Left renal pelvis (tissue), 4 donors: ENCODE measurements at places on chromosomes 5 and 9. TPM values are rescaled to one million over a fixed set of nuclear protein-coding genes. Genes with fewer than 3 reads are reported as not detected.

Gene SV2C
- 0.29 TPM for polyA plus RNA-seq

- DNase-seq: no peak
Measured at GRCh38 chr5:1827886-1828397, 26.7 kb downstream of the NDUFS6 start.

Gene FBLL1
- 1.1 TPM for polyA plus RNA-seq

Gene C1QTNF3
- 58.3 TPM for polyA plus RNA-seq

Gene STK32A
- polyA plus RNA-seq: 5.4 TPM

Gene SLC36A3
- polyA plus RNA-seq: not detected

DNA sequence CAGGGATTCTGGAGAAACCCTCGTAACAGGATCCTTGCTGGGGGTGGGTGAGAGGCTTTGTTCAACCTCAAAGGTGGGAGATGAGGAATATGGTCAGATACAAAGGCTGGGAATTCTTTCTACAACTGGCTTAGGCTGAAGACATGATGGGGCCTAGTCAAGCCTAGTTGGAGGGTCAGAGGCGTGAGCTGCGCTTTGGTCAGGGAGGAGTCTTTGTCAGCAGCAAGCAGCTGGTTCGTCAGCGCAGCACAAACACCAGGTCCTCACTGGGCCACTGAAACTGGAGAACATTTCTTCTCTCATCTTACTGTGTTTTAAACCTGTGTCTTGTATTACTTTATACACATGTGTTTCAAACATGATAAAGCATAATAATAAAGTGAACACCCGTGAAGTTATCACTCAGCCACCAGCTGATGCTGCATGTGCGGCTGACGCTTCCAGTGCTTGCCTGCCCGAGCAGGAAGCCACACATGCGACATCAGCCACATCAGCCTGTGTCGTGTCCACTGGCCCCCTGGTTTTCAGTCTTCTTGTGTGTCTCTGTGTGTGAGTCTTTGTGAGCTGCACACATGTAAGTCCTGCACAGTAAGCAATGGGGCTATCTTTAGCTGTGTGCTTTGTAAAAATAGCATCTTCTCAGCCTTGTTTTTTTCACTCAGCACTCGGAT, 81.5 kb downstream of the WNK2 start:
- no peak for DNase-seq

Gene FGF1
- 17.7 TPM for polyA plus RNA-seq

Gene TBC1D2
- 3.8 TPM for polyA plus RNA-seq

GRCh38 chr5:150544611-150545219, 36.8 kb downstream of the NDST1 start:
- DNase-seq: no peak

DNA sequence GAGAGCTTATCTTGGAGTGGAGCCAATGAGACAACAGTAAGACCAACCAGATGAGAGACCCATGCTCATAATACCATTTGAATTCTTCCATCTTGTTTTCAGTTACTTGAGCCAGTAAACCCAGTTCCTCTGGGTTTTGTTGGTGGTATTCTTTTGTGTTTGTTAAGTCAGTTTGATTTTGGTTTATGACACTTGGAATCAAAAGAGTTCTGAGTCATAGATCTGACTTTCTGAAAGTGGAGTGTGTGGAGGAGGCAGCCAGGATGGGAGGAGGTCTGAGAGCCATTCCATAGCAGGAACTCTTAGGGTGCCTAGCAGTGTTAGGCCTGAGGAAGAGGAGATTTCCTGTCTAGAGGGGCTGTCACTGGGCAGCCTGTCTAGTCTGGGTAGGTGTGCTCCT, 24.6 kb upstream of the PANK3 start:
- DNase-seq: no peak

Gene CORO2A
- polyA plus RNA-seq: 0.23 TPM

DNA sequence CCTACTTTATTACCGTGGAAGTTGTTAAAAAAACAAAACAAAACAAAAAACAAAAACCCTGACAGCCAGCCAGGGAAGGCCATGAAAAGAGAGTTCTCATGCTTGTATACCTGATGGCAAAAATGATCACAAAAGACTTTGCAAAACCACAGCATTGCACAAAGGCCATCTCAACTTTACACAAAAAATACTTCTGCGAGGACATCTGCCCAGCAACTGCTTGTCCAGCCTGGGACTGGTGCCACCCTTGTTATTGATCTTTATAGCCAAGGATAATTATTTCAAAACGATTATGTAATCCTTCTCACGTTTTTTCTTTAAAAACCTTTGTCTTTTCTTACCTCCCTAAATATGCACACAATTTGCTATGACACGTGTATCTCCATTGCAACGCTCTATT, 42.2 kb upstream of the SLC28A3 start:
- DNase-seq: no peak

GRCh38 chr5:141878186-141878710, at the start of gene PCDH1:
TSS of gene PCDH1 (minus strand) at chr5:141878410. CDS start at chr5:141878262, 148 bp downstream.
- DNase-seq: no peak

GRCh38 chr9:137273611-137274320, 3.8 kb upstream of the TOR4A start:
- DNase-seq: no peak

- no peak for DNase-seq
Measured at GRCh38 chr5:144328494-144328893, 157.8 kb downstream of the KCTD16 start.

- DNase-seq: no peak
Measured at GRCh38 chr9:113568571-113569321, 105.2 kb downstream of the RGS3 start.

Gene AGTPBP1
- polyA plus RNA-seq: 14.2 TPM

DNA sequence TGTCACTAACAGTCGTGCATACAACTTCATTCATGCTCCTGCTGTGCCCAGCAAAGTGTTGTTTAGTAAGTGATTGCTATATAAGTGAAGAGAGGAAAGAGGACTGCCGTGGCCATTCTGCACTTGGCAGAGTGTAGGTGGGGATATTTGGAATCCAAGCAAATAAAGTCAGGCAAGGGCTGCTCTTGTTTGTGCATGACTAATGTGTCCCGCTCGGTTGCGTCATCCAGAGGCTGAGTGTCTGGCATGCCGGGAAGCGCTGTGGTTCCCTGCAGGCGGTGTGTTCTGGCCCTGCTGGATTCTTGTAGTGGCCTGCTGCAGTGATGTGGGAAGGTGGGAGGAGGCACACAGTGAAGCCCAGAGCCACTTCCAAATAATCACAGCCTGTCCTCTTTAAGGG, 136.9 kb upstream of the ANKH start:
- no peak for DNase-seq

DNA sequence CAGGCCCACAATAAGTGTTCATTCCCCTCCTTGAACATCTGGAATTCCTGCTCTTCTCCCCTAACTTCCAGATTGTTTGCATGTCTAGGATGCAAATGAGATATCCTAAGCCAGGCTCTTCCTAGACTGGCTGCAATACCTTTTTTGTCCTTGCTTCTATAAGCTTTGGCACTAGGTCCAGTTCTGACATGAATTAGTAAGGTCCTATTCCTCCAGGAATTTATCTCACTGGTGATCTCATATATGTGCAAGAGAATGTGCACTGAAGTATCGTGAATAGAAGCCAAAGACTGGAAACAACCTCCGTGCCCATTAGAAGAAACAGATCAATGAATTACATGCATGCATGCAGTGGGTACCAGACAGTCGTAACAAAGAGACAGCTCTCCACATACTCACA, 25.2 kb downstream of the DUSP1 start:
- no peak for DNase-seq

Gene PCDHB4
- 1.3 TPM for polyA plus RNA-seq

Gene TCF7
- 11.9 TPM for polyA plus RNA-seq

- no peak for DNase-seq
Measured at GRCh38 chr9:71830929-71831328, 62.6 kb upstream of the CEMIP2 start.

GRCh38 chr9:127396253-127396807, 639 bp upstream of the SLC2A8 start:
- no peak for DNase-seq

Gene GAPVD1
- 27.2 TPM for polyA plus RNA-seq

DNA sequence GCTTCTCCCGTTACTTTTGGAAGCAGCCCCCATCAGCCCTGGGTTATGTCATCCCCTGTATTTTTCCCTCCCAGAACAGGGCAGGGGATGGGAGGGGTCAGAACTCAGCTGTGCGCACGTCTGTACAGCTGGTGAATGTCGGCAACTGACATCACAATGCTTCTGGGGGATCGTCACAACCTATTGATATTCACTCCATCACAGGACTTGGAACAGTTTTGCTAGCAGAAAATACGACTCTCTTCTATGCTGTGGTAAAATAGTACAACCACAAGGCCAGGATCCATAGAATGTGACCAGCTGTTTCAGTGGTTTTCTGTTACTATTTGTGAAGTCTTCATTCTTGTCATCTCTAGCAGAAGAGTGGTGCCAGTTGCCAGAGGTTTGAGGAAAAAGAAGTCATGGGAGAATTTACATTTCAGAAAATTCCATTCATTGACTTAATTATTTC, 77.1 kb upstream of the KLF4 start:
- DNase-seq: no peak

Gene PCDHA10
- 0.10 TPM for polyA plus RNA-seq

Gene BDP1
- polyA plus RNA-seq: 45.5 TPM

DNA sequence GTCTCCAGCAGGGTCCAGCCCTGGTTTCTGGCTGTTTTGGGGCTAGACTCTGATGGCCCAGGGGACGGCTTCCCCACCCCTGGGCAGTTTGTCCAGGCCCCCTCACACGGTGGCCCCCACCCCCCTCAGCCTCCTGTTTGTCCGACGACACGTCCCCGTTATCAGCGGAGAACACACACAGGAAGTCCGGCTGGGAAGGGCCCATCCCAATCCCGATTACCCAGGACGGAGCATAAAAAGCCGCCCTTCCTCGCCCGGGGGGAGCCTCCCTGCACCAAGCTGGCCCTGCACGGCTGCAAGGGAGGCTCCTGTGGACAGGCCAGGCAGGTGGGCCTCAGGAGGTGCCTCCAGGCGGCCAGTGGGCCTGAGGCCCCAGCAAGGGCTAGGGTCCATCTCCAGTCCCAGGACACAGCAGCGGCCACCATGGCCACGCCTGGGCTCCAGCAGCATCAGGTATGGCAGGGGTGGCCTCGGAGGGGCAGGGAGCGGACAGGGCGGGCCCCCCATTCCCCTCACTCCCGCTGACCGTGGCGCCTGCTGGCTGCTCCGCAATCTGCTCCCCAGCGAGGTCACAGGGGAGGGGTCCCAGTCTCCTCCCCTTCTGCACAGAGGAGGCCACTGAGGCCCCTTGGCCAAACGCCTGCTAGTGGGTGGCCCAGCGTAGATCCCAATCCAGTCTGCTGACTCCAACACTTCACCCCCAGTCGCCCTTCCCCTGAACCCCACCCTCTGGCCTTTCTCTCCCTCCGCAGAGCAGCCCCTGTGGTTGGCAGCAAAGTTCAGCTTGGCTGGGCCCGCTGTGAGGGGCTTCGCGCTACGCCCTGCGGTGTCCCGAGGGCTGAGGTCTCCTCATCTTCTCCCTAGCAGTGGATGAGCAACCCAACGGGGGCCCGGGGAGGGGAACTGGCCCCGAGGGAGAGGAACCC, at the start of gene EGFL7:
EGFL7 (plus strand) TSS at position 261 of the 926 bp plus-strand sequence. CDS start 5,367 bp downstream, outside the sequence.
- DNase-seq: no peak

DNA sequence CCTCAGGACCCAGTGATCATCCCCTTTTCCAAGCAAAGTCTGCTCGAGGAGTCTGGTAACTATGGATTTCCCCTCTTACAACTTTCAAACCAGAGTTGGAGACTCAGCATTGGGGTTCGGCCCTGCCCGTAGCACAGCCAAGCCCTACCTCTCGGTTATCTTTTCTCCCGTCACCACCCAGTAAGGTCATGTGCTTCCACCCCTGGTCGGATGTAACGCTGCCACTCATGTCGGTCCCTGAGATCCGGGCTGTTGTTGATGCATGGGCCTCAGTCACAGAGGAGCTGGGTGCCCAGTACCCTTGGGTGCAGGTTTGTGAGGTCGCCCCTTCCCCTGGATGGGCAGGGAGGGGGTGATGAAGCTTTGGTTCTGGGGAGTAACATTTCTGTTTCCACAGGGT, 1.2 kb downstream of the GALT start:
- no peak for DNase-seq

DNA sequence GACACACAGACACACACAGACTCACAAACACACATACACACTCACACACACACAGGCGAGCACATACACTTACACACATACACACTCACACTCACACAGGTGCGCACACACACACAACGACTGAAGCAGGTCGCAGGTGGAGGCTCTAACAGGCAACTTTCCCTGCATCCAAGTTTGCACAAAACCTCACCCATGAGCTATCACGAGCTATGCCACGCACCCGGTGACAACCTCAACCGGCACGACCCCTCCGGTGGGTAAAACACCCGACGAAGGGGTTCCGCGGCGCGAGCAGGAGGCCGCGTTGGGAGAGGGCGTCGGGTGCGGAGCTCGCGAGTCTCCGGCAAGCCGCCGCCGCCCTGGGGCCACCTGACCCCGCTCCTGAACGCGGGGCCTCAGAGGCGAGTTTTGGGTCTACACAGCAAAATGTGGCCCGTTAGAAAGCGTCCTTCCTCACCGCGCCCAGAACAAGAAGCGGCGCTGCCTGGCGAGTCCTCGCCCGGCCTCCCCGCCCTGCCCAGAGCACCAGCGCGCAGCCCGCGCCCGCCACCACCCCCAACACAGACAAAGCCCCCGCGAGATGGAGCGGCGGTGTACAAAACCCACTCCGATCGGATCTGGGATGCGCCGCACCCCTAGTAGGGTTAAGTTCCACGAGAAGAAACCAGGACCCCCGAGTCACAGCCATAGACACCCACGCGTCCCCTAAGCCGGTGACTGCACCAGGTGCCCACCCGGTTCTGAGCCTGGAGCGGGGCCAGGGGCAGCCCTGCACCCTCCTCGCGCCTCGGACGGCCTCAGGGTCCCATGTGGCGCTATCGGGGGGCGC, 665 bp downstream of the SLC6A3 start:
- no peak for DNase-seq

Gene NR6A1
- 0.99 TPM for polyA plus RNA-seq

DNA sequence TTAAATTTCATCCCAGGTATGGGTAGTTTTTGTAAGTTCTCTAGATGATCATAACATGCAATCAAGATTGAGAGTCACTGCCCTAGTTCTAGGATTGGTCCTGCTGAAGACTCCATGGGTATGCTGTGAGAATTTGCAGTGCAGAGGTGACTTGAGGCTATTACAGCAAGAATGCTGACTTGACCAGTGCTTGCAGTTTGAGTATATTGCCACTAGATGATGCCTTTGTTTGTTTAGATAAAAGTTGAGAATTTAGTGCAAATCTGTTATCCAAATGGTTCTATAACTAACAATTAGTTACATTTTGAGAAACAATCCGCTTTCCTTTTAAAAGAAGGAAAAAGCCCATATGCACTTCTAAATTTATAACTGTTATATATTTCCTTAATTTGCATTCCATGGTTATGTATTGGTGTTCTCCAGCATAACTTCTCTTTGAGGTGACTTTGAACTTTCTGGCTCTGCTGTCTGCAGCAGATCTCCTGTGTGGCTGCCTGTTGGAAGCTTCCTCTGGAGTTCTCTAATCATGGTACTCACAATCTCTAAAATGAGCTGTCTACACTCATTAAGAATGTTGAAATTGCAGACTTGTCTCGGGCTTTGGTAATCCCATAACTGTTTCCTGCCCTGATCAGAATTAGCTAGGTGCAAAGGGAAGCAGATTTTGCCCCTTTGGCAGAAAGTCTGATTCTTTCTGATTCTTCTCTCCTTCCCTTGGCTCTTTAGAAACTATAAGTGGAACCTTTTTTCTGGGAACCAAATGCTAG, 24.9 kb downstream of the MELK start:
- DNase-seq: no peak

GRCh38 chr5:15487228-15487627, 12.8 kb upstream of the FBXL7 start:
- DNase-seq: no peak

- no peak for DNase-seq
Measured at GRCh38 chr5:55533521-55534435, 986 bp downstream of the PLPP1 start.

Gene FOXE1
- polyA plus RNA-seq: not detected
